NCI-H1417 treated with DMSO at 0.1 percent for 48 hours (cell line): ENCODE measurements at places on chromosomes 3 and 15.

- no peak for DNase-seq
Observed at GRCh38 chr3:72960812-72961518, 35.6 kb upstream of the PPP4R2 start.

- DNase-seq: no peak
Observed at GRCh38 chr15:59266028-59266427, 59.4 kb downstream of the LDHAL6B start.

DNA sequence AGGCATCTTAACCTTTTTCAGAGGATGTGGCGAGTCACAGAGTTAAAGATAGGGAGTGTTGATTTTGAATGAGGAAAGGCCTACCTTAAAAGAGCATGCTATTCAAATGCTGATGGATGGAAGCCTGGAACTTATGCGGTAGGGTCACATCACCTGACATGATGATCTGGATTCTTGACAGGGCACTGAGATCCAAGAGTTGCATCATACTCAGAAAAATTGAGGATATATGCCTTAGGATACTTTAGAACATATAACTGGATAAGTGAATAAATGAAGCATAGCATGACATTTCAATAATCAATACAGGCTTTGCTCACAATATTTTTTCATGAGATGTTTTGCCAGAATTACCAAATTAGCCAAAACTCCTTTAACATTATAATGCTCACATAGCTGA is 20.1 kb upstream of the SECISBP2L start:
- no peak for DNase-seq

- DNase-seq: no peak
Observed at GRCh38 chr15:40046721-40047414, 7.9 kb upstream of the SRP14 start.

DNA sequence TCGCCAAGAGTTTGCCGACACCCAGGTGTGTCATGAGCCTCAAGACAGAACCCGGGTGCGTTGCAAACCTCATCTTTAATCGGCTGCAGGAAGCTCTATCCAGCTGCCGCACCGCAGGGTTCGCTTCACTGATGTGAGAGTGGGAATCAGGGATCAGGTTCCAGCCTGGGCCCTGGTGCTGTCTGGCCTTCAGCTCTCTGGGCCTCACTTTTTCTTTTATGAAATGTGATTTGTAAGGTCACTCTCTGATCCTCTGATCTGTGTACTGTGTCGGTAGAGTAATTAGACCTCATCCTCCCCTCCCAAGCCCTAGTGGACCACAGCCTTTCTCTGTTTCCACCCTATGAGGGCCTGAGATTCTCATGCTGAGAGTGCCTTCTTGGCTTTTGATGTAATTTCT is 202.8 kb upstream of the UBE2E1 start:
- no peak for DNase-seq

DNA sequence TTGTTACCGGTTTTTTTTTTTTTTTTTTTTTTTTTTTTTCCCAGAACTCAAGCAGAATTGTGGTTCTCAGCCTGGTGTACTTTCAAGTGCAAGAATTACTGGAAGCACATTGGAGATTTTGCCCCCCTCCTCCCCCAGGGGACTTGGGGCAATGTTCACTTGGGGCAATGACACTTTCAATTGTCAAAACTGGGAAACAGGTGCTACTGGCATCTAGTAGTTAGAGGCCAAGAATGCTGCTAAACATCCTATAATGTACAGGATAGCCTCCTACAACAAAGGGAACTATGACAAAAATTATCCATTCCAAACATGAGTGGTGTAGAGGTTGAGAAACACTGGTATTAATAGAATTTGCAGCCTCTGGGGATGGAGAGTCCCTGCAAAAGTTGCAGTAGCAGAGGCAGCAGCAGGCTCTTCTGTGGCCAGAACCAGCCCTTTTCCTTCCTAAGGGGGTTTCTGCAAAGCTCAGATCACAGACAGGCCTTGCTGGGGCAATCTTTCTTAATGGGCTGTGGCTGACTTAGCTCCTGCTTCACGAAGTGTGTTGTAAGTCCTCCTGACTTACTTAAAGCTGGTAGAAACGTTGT is 144.3 kb upstream of the MRPS22 start:
- no peak for DNase-seq

GRCh38 chr15:98906712-98907083 is 100.9 kb downstream of the PGPEP1L start:
- no peak for DNase-seq

DNA sequence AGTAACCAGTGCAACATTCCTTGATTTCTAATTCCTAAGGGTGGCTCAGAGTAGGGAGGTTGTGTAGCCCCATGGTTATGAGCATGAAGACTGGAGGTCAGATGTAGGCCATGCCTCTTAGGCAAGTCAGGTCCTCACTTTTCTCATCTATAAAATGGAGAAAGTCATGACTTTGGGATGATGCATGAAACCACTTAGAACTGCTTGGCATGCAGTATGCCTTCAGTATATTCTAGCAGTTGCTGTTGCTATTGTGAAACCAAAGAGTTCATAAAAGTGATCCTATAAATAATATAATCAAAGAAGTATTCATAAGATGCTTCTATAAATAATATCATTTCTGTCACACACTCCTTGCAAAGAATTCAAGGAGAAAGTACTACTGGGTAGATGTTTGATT is 65.5 kb downstream of the TMEM108 start:
- DNase-seq: no peak

DNA sequence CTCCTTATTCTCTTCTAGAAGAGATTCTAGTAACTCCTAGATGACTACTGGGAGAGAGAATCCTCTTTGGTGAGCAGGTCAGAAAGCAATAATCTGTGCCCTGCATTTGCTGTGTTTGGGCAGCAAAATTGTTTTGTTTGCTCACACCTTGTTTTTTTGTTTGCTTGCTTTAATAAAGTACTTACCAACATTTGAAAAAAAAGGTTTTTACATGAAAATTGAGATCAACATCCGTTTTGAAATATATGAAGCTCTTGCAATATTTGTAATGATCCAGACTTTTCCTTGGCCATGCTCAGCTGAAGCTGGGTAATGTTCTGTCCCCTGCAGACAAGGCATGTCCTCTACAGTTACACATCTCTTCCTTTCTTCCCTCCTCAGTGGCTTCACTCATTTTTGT is 62.2 kb downstream of the DIPK2A start:
- DNase-seq: no peak

DNA sequence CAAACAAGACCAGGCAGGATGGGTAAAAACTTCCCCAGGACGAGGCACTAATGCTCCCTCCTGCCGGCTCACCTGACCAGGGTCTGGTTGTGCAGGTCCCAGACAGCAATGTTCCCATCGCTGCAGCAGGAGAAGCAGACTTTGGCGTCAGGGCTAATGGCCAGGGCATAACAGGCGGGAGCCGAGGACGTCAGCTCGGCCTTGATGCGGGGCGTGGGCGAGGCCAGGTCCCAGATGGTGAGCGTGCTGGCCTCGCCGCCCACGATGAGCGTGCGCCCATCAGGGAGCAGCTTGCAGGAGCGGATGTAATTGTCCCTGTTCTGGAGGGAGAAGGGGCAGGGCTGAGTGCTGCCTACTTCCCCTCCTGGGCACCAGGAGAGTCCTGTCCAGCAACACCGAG is 43.4 kb downstream of the TLE3 start:
- DNase-seq: no peak

DNA sequence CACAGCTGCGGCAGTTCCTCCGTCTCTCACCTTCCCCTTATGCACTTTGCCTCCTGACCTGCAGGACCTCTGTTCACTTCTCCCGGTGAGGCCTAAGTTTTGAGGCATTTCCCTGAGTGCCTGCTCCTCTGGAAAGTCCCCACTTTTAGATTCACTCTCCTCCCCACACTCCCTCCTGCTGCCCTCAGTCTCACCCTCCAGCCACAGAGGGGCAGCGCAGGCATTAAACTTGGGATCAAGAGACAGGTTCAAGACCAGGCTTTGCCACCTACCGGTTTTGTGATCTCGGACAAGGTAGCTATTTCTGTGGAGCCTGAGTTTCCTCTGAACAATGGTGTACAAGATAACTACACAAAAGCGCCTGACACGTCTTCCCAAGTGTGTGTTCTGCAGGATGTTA is 19.4 kb downstream of the SLC6A11 start:
- no peak for DNase-seq

DNA sequence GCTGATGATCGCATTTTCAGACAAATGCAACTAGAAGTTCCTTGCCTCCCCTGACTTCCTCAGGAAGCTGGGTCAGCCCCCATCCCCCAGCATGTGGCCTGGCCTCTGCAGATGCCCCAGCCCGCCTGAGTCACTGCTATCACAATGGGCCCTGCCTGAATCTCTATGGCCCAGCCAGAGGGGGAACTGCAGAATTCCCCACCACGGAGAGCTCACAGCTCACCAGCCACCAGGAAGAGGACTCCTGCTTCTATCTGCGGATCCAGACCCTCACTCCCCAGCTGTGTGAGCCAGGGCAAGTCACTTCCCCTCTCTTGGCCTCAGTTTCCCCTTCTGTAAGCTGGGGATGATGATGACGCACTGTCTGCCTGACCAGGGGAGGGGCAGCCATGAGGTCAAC is 6.9 kb downstream of the PLXND1 start:
- no peak for DNase-seq

GRCh38 chr15:61644550-61644949 is 415.4 kb upstream of the RORA start:
- no peak for DNase-seq

GRCh38 chr15:31228980-31229826 is 97.4 kb upstream of the KLF13 start:
- no peak for DNase-seq

DNA sequence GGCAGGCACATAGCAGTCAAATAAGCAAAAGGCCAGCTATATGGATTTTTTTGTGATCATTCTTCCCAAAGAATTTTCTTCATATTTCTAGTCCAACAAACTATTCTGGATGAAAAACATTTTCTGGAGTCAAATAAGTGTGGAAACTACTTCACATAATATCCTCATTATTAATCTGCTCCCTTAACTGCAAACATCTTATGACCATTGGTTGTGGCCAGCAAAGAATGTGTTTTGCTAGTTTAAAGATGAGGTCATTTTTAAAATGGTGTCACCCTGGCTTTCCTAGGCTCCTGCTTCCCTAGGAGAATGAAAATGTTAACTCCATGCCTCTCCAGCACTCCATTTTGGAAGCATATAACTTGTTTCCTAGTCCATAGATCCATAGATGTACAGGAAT is 118.8 kb downstream of the SST start:
- DNase-seq: no peak

DNA sequence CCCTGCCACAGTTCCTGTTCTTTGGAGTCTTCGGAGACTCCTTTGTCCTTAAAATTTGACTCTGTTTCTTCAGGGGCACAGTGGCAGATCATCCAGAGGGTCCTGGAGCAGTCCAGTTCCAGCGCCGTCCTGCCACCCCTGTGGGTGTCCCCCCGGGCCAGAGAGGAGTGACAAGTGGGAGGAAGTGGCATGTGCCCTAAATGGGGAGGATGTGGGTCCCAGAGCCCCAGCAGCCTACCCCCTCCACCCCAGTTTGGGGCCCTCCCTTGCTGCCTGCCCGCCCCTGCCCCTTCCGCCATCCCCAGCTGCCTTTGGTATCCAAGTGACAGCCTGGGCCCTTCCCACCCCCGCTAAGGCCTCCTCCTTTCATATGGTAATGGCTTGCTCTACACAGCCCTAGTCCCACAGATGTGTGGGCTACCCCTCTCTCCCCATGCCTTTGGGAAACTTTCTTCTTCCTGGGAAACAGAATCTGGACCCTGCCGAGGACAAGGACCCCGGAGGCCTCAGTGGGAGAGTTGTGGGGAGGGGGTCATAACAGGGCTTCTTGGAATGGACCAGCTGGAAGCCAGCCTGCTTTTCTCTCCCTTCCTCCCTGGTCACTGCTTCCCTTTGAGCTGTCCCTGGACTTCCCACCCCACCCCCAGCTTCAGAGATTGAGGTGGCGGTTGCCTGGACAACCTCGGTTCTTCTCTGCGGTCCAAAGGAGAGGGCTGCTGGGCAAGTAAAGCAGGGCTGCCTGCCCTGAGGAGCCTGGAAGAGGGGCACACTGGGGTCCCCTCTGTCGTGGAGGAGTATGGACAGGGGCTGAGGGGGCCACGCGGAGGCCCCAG is 43.2 kb downstream of the KLHL25 start:
- no peak for DNase-seq
